ENCODE measurements at places on chromosomes 2 and 18. TPM values are rescaled to one million over a fixed set of nuclear protein-coding genes. Genes with fewer than 3 reads are reported as not detected.

Gene LIPG
- 2.6 TPM for total RNA-seq

Gene PRSS56
- not detected for total RNA-seq

Gene ERICH2
- 2.4 TPM for total RNA-seq

Gene LAMA1
- 0.05 TPM for total RNA-seq

Gene NEU2
- total RNA-seq: not detected

Gene SCN3A
- not detected for total RNA-seq

GRCh38 chr18:48835745-48836170 lies 115.0 kb downstream of the SMAD7 start:
- no peak for DNase-seq

DNA sequence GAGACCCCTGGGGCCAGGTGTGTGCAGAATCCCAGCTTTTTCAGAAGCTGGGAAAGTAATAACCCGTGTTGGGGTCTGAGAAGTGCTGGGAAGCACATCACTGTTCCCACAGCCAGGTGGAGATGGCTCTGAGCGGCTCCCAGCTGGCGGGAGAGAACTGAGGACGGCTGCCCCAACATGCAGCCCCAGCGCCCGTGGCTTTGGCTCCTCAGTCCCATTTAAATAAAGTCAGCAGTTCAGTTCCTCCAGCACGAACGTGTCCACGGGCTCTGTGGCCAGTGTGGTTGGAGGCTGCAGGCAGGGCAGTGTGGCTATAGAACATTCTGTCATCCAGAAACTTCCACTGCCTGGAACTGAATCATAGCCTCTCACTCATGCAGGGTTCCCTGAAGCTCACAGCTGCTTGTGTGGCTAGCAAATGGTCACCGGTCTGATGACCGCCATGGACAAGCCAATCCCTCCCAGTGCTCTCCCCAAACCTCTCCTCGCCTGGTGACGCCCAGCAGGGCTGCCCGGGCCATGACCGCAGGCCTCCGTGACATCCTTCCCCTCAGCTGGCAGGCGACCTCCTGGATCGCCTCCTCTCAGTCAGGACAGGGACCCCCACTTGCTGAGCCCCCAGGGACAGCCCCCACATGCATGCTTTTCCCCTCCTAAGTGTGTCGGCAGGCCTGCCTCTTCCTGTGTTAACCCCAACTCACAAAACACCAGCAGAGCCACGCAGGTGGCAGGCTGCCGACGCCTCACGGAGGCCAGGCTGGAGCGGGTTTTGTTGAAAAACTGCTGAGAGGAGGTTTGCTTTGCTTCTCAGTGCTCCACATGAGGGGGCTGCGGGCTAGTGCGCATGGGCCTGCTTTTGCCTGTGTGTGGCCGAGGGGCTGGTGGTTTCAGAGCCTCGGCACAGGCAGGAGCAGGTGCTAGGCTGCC lies 1.3 kb downstream of the RTP5 start:
- no peak for DNase-seq

GRCh38 chr2:25043241-25043867 lies 1.5 kb downstream of the EFR3B start:
- no peak for DNase-seq

- no peak for DNase-seq
Observed at GRCh38 chr2:64697297-64698176, 43.8 kb upstream of the SERTAD2 start.

DNA sequence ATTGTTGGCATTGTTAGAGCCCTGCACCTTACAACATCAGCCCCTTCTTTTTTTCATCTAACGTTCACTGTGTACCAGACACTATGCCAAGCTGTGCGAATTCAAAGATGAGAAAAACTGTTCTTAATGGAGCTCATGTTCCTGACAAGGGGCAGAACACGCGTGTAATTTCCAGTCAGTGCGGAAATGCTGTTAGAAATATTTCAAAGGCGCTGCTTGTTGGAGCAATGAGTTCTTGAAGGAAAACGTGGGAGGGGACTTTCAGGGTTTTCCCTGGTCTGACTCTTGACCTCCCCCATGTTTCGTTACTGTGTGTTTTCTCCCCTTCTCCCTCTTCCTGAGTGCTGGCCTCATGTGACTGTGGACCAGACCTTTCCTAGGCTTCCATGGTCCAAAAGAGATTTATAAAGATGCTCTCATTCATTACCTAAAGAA lies 1.5 kb downstream of the MTHFD2 start:
- no peak for DNase-seq

DNA sequence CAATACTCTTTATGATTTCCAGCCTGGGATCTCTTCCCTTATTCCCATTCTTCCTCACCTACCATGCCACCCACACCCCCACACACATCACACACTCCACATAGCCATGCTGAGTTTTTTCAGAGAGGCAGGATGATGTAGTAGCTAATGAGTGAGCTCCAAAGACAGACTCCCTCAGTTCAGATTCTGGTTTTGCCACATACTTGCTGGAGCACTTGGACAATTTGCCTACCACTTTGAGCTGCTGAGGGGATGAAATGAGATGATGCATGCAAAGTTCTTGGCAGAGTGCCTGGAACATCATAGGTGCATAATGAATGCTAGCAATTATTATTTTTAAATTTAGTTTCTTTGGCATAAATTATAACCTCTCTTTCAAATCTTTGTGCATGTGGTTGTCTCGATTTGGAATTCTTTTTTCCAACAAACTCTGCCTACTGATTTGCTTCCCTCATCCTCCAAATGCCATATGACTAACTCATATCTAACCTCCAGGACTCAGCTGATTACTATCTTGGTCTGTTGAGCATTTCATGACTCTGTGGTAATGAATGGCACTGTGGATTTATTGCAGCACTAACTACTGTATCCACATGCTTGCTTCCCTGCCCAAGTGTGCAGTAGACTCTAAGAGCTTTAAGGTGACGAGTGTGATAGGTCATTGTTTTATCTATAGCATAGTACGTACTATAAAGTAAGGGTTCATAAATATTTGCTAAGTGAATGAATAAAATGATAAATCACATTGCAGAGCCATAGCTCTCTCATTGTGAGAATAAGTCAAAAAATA lies 99.1 kb downstream of the TACR1 start:
- no peak for DNase-seq

DNA sequence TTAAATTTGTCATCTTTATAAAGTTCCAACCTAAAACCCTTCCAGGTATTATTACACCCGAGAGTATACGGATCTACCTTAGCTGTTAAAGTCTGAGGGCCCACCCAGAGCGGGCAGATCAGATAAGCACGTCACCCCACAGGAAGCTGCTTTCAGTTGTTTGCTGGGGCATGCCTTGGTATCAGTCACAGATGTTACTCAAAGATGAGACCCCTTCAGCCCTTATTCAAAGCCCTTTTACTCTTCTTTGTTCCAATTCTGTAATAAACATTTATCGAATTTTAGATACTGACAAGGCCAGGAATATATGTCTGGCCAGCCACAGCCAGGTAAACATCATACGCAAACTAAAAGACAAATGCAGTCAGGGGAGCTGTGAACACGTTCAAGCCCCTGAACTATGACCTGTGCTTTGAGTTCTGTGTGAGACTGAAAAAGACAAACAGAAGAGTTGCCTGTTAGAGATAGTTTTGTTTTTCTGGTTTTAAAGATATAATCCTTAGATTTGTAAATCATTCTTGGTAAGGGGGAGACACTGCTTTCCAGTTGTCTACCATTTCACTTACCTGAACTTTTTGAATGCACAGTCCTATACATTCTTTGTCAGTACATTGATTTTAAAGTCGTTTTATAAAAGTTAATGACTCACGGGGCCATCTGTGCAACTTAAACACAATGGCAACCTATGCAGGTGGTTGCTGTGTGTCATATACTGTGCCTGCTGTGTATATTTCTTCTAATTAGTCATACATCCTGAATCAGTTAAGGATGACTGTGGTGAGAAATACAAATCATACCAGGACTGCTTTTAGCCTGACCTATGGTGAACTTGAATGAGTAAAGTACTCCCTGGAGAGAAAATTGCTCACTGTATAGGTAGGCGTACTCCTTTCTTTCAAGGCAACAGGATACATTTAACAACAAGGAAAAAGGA lies 100.5 kb upstream of the ITPRID2 start:
- DNase-seq: peak; percentile 98

DNA sequence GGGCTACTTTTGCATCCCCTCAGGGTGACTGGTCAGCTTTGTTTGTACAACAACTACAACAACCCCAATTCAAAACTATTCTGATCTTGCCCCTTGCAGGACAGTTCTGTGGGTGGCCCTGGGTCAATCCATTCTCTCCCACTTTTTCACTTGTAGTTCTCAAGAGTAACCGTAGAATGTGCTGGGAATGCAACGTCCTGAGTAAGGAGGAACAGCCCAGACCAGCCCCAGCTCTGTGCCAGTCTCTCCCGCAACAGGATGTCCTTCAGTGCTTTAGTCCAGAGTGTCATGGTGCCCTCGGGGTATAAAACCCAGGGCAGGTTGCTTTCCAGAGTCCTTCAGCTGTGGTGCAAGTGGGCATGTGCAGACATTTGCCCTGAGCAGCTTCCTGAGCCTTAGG lies 22.1 kb upstream of the TEX51 start:
- no peak for DNase-seq

DNA sequence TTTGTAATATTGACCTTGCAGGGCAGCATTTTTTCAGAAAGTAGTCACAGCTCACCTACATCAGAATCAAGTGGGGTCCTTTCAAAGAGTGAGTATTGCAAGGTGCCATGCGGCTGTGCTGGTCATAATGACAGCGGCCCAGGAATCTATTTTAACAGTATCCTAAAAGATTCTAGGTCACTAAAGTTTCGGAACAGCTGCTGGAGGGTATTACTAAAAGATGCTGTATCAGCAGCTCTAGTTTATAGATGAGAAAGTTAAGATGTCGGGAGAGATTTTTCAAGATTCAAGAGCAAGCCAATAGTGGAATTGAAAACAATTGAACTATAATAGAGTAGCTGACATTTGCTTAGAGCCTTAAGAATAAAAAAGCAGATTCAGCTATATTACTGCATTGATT lies 336.0 kb downstream of the SLC8A1 start:
- no peak for DNase-seq

DNA sequence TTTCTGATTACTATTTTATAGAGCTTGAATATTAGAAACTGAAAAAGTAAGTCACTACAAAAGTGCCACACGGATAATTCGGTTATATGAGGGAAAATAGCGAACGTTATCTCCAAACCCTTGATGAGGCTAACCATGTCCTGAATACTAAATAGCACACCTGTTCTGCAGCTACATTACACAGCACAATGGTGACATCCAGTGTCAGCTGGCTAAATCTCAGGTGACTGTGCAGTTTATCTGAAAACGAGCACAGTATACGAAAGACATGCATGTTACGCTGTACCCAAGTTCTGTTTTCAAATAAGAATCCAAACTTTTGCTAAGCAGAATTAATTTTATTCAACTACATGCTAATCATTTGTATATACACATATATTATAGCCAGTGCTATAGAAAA lies 9.0 kb downstream of the CCDC68 start:
- DNase-seq: peak; percentile 26

DNA sequence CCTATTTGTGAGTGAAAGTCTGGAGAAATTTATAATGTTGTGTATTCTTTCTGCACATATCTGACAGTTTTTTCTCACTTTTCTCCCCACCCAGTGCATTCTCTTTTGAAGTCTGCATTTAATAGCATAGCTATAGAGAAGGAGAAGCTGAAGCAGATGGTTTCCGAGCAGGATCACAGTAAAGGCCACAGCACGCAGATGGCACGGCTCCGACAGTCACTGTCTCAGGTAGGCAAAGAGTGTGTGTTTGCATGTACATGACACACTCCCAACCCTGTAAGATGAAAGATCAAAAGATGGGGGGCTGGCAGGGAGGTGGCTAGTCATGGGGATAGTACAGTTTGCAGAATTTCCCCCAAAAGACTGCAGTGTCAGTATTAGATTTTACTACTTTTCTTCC lies 89.4 kb downstream of the PRKRA start:
- no peak for DNase-seq

DNA sequence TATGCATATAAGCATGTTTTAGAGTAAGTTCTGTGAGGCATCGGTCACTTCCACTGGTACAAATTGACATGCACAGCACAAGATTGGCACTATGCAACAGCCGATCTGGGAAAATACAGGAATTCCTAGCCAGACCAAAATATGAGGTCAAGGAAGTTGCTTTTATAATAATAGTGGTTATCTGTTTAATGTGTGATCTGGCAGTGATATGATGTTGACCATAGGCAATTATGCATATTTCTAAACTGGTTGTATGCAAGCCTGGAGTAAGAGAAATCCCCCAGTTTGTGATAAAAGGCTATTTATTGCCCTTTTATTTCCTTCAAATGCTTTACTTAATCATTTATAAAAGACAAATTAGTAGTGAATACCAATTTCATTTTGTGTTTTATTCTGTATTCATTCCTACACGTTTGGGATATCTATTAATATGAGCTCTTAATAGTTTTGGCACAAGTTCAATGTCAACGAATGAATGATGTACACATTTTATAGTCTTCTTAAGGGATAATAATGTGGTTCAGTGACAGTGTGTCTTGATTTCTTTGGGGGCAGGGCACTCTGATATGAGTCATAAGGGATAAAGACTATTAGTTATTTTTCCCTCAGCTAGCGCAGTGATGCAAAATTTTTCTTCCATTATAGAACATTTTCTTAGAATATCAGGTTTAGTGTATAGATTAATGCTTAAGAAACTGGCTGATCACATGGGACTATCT lies 34.7 kb upstream of the ZEB2 start:
- DNase-seq: no peak

- DNase-seq: no peak
Observed at GRCh38 chr2:33272001-33272400, 204.4 kb upstream of the RASGRP3 start.

DNA sequence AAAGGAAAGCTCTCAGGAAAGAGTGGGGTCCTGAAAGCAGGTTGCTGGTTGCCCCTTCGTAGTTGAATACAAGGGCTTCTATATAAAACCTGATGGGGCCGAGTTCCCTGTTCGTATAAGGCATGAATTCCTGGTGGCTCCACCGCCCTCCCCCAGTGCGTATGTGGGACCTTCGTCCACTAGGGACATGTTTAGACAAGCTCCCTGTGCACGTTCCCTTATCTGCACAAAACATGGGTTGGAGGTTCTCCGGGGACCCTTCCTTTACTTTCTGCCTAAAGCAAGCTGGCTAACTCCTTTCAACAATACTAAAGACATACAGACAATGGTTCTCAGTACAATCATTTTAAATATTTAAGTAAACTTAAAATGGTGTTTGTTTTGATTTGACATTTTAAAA lies 8.0 kb downstream of the CLUL1 start:
- no peak for DNase-seq

Measured in HCT116 (cell line).